ENCODE measurements at places on chromosomes 6 and 20. TPM values are rescaled to one million over a fixed set of nuclear protein-coding genes. Genes with fewer than 3 reads are reported as not detected.

The GTSF1L gene
- total RNA-seq = not detected

GRCh38 chr20:51327251-51327841 lies 215.2 kb downstream of the NFATC2 start:
- DNase-seq = peak; percentile 72

- no peak for DNase-seq
Measured at GRCh38 chr6:40588070-40588384, 863 bp upstream of the LRFN2 start.

The TRAPPC3L gene
- 1.5 TPM for total RNA-seq

The CLPSL2 gene
- not detected for total RNA-seq

GRCh38 chr6:112289038-112289566 lies 34.7 kb upstream of the LAMA4 start:
- no peak for DNase-seq

The ASIP gene
- not detected for total RNA-seq

DNA sequence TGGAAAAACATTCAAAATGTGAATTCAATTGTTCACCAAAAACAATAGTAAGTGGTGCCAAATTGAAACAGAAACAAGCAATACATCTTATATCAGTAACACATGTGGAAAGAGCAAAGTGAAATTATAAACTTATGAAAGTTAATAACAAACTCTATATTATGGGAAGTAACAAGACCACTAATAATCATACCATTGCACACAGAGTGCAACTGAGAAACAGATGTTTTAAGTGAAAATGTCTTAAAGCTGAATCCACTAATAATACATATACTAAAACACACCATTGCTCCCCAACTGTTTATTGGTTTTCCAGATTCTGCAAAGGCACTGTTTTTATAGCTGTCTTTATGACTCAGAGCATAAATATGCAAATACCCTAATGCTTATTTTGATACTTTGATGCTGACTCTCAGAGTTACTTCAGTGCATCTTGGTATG lies 292.3 kb downstream of the RFPL4B start:
- no peak for DNase-seq

The MRPL2 gene
- total RNA-seq = 131 TPM

GRCh38 chr6:20763296-20763695 lies 229.0 kb downstream of the CDKAL1 start:
- no peak for DNase-seq

The CFAP61 gene
- total RNA-seq = 0.67 TPM

The MED23 gene
- total RNA-seq = 20.7 TPM

GRCh38 chr20:47487175-47487917 lies 14.3 kb upstream of the NCOA3 start:
- DNase-seq = peak; percentile 58

- DNase-seq = no peak
Measured at GRCh38 chr6:11362564-11362963, 130.1 kb upstream of the NEDD9 start.

DNA sequence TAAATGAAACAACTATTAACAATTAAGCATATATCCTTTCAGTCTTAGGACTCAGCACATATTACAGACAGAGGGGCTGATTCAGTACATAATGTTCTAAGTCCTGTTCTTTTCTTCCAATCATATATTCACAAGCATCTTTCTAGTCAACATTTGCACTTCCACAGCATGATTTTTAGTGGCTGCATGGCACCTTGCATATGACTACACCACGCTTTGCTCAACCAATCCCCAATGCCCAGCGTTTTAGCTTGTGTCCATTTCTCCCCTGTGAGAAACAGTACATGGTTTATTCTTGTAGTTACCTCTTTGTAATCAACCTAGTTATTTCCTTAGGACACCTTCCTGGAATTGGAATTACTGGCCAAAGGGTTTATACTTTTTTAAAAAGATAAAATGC lies 33.2 kb downstream of the AAR2 start:
- DNase-seq = no peak

DNA sequence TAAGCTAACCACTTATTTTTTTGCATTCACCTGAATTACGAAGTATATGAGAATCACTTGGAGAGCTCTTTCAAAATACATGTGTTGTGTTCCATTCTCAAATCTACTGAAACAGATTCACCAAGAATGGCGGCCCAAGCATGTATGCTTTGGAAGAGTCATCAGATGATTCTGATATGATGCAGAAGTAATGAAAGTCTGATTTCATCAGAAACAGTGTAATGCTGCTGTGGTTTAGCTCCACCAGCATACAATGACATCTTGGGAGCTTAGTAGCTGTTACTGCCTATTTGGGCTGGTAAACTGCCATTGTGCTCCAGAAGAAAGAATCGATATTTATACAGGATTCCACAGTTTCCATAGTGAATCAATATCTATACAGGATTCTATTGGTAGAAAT lies 52.9 kb downstream of the UBR2 start:
- DNase-seq = no peak

GRCh38 chr6:104639668-104640067 lies 220.1 kb downstream of the HACE1 start:
- DNase-seq = peak; percentile 30

The SLC12A5 gene
- total RNA-seq = not detected

- peak; percentile 74 for DNase-seq
Measured at GRCh38 chr6:140281236-140281635, 906.8 kb upstream of the CITED2 start.

DNA sequence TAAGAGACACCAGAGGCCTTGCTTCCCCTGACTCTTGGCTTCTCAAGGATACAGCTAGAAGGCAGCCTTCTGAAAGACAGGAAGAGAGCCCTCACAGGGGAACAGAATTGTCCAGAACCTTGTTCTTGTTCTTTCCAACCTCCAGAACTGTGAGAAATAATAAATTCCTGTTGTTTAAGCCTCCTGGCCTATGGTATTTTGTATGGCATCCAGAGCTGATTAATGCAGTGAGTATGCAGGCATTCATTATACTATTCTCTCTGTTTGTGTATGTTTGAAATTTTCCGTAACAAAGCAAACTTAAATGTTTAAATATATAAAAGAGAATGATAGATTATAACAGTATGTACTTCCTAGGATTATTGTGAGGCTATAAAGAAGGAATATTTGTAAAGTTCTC lies 903.4 kb upstream of the FLRT3 start:
- no peak for DNase-seq

All from mammary epithelial cell (primary cell).